Right kidney (tissue), 9 donors: ENCODE measurements at places on chromosomes 6 and 20.
A peak's percentile ranks its signal among the peaks of the same experiment; 100 is the strongest.

GRCh38 chr20:44688053-44688625, 27.0 kb upstream of the CCN5 start:
- no peak for DNase-seq

- no peak for DNase-seq
Measured at GRCh38 chr20:24825591-24825990, 123.5 kb upstream of the CST7 start.

- DNase-seq = no peak
Measured at GRCh38 chr6:162032620-162033019, 694.9 kb downstream of the PRKN start.

- DNase-seq = no peak
Measured at GRCh38 chr6:20918868-20919267, 384.6 kb downstream of the CDKAL1 start.

GRCh38 chr6:144478483-144478882, 193.3 kb downstream of the UTRN start:
- DNase-seq = no peak

DNA sequence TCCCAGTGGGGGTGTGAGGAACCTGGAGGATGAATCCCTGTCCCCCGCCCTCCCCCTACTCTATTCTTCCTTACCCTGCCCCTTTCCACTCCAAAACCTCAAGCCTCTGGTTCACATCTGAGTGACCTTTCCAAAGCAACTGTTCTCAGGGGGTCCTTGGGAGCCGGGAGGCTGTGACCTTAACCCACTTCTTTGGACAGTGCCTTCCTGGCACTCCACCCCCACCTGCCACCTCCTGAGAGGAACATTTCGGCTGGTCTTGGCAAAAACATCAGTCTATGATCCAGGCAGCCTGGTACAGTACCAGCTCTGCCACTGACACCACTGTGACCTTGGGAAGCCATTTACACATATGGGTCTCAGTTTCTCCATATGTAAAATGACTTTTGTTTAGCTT, 121.7 kb downstream of the MRPL14 start:
- DNase-seq = no peak

- DNase-seq = peak; percentile 9
Measured at GRCh38 chr6:28001751-28002150, 44.7 kb downstream of the OR2B6 start.

GRCh38 chr6:69973763-69974162, 107.4 kb downstream of the COL19A1 start:
- no peak for DNase-seq

- DNase-seq = no peak
Measured at GRCh38 chr6:141824350-141824749, 308.4 kb upstream of the GJE1 start.

GRCh38 chr6:218153-219018, 73.9 kb upstream of the DUSP22 start:
- DNase-seq = no peak

GRCh38 chr6:72461144-72461543, 160.7 kb upstream of the KCNQ5 start:
- no peak for DNase-seq

DNA sequence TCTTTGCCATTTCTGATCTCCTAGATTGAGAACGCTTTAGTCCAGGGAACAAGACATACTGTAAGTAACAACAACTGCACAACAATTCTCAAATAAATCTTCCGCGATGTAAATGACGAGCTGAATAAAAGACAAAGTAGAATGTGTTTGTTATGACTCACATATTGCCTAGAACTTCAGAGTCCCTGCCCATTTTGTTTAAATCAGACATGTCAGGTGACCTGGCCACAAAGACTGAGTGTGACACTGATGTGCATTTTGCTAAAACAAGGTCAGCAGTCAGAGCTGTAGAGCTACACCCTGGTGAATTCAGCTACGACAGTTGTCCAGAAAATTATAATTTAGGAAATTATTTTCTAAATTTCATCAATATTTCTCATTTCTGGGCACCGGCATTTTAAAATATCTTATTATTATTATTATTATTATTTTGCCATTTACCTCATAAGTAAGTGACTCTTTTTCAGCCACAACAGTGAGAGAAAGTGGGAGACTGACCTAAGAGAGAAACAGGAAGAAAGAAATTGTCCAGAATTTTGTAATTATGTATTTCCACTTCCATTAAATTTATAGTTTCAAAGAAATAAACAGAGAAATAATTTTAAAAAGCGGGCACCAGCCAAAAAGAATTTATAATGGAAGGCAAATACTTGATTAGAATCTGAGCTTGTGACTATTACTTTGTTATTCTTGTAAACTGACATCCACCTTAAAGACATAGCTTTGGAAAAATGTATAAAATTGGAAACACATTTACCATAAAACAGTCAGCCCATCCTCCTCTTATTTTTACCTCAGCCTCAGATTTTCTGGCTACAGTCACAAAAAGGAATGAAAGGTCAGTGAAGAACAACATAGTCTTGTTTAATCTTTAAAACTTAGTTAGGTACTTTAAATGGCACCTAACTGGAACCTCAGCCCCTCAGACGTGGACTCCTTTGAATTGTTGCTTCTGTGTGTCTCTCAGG, 157.0 kb upstream of the CITED2 start:
- no peak for DNase-seq

DNA sequence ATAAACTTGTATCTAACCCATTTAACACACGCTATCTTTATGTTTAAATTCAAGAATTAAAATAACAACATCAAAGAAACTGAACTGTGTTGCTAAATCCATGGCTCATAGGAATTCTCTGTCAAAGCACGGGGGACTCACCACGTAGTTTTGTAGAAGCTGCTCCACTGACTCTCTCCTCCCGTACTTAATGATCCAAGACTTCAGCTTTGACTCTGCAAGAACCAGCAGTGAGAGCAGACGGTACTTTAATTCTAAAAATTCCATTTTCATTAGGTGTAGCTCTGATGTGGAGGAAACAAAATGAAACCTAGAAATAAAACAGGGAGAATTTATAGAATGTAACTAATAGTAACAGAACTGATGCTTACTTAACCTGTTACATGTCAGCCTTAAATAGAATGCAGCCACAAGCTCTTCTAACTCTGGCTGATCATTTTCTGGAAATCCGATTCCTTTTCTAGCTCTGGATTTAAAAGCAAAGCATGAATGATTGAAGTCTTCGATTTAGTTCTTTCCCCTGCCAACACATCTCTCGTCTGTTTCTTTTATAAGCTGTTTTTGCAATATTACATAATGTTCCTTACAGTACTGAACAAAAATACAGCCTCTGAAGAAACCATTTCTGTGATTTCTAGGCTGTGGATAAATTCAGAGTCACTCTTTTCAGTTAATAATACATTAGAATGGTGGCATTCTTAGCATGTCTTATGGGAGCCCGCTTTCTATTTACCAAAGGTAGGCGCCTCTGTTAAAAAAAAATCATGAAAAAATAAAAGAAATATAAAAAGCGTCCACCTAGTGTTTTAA, 165.5 kb downstream of the SYNE1 start:
- peak; percentile 29 for DNase-seq

GRCh38 chr6:79842376-79843040, 104.8 kb downstream of the ELOVL4 start:
- DNase-seq = no peak

- no peak for DNase-seq
Measured at GRCh38 chr6:33343953-33344611, 26.5 kb upstream of the ZBTB22 start.

GRCh38 chr6:42766163-42766670, 15.6 kb upstream of the BICRAL start:
- no peak for DNase-seq

- DNase-seq = peak; percentile 7
Measured at GRCh38 chr6:166750108-166750793, 123.2 kb upstream of the RPS6KA2 start.

- no peak for DNase-seq
Measured at GRCh38 chr6:131175564-131175963, 40.3 kb downstream of the AKAP7 start.

DNA sequence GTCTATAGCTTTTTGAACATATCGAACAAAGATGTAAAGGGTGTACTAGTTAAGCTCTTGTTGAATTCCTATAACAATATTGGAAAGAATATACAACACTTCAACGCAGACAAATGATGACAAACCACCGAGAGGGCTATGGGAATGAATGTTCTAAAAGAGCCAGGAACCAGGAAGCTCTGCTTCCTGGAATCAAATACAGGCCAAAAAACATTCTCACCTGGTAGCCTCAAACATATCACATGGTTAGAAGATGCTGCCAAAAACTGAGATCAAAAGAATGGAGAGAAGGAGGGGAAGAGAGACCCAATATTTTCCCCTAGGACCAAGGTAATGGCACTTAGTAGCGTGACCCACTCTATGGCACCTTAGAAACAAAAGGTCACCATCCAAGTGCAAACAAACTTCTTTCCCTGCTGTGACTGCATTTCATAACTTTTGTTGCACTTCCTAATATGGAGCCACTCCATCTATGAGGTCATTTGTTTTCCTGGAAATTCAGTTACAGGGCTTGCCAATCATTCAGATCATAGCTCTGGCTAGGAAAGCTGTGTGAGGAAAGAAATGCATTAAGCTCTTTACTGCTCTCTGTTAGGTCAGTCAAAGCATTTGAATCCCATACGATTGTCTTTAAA, 199.2 kb upstream of the NT5E start:
- DNase-seq = no peak

DNA sequence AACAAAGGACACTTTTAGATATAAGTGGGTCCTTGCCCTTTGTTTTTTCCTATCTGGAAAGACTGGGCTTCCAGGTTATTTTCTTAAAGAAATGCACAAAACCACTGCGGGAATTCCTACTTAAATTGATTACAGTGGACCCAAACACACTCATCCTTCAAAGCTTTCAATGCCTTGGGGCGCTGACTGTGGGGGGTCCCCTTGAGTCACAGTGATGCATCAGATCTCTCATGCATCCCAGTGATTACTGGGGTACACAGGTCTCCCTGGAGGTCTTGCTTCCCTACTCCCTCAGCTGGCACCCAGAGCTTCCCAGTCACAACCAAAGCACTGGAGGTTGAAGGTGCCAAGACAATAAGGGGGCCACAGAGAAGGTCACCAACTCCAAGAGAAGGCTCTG, 20.7 kb downstream of the ABHD12 start:
- no peak for DNase-seq

DNA sequence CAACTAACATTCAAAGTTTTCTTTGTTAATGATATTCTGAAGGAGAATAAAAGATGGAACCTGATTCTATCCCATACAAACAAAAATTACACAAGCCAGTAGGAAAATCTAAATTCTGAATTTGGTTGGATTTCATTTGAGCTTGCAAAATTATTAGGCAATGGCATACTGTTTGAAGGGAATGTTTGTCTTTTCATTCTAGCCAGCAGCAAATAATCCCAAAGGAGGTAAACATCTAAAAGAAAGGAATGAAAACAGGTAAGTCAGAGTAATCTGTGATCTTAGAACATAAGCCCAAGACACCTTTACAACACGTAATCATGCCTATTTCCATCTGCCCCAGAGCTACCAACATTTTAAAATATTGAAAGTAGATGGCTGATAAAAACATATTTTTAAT, 482.1 kb upstream of the CITED2 start:
- DNase-seq = no peak

- no peak for DNase-seq
Measured at GRCh38 chr20:3013771-3014170, 29.7 kb upstream of the GNRH2 start.

GRCh38 chr6:51285876-51286275, 467.2 kb downstream of the TFAP2B start:
- DNase-seq = no peak

DNA sequence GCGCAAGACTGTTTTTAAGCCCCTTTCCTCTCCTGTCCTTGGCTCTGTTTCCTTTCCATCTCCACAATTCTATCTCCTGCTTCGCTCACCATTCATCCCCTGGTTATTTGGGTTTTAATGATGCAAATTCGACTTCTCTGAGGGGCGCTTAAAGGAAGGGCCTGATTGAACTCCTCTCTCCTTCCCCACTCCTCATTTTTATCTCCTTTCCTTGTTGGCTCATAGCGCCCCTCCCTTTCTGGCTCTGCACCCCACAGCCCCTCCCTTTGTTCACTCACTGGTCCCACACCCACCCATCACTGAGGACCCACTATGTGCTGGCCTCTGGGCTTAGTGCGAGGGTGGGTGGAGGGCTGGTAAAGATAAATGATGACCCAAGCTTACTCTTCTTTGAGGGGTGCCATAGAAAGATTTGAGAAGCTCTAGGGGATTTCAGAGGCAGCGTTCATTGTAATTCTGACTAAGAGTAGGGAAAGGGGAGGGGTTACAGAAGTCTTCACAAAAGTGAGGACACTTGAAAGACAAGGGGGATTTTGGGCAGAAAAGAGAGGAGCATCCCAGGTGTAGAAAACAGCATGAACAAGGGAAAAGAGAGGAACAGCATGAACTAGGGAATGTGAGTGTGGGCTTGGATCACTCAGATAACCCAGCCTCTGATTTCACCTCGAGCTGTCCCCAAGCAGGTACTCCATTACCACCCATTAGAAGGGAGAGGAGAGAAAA, 507.8 kb downstream of the CD83 start:
- no peak for DNase-seq

GRCh38 chr6:90098001-90098531, 198.6 kb downstream of the BACH2 start:
- DNase-seq = peak; percentile 17

DNA sequence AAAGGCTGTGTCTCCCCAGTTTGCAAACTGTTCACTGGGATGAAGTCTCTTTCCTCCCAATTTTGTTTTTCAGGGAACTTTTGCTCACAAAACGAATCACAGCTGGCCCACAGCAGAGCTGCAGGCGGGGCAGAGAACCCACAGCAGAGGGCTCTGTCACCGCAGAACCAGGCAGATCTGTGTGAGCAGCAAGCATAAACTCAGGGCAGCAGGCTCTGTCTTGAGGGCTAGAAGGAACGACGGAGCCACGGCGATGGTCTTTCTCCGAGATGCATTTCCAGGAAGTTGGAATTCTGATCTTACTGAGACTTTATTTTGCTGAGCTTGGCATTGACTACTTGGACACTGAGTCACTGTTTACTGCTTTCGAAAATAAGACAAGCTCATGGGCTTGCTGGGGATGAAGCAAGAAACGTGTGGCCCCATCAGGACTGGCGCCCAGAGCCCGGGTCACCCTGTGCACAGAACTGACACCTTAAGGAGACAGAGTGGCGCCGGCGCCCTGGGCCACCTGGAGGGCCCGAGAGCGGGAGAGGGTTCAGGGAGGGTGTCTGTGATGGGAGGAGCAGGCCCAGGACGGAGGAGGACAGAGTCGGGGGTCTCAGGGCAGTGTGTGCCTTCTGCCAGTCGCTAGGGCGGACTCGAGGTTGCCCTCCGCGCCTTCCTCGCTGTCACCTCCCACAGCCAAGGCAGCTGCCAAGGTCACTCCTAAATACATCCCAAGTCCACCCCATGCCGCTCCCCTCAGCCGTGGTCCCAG, 106.3 kb upstream of the NXT1 start:
- DNase-seq = no peak
